Fibroblast of the aortic adventitia (primary cell): ENCODE measurements at places on chromosomes 2 and 18. TPM values are rescaled to one million over a fixed set of nuclear protein-coding genes. Genes with fewer than 3 reads are reported as not detected.

RPL31 gene
- 639 and 1,869 TPM in 2 replicates for total RNA-seq

MATN3 gene
- total RNA-seq = 0.82 and 1.1 TPM in 2 replicates

NPC1 gene
- 27.6 and 51.3 TPM in 2 replicates for total RNA-seq

AGXT gene
- not detected in 2 replicates for total RNA-seq

PTPN18 gene
- 22.2 and 25.8 TPM in 2 replicates for total RNA-seq

DDX1 gene
- 110 and 114 TPM in 2 replicates for total RNA-seq

ODC1 gene
- 41.4 and 129 TPM in 2 replicates for total RNA-seq

ERBB4 gene
- total RNA-seq = 0.16 and 5.8 TPM in 2 replicates

C2orf72 gene
- not detected in 2 replicates for total RNA-seq

AP1S3 gene
- total RNA-seq = 8.1 and 16.8 TPM in 2 replicates

SIX3 gene
- not detected in 2 replicates for total RNA-seq

SKA1 gene
- 3.0 and 29.5 TPM in 2 replicates for total RNA-seq
